ENCODE measurements at places on chromosomes 13 and 19.

- DNase-seq: no peak
Measured at GRCh38 chr19:38375098-38375493, 725 bp downstream of the PSMD8 start.

- DNase-seq: no peak
Measured at GRCh38 chr19:15180451-15181390, 20.1 kb downstream of the NOTCH3 start.

DNA sequence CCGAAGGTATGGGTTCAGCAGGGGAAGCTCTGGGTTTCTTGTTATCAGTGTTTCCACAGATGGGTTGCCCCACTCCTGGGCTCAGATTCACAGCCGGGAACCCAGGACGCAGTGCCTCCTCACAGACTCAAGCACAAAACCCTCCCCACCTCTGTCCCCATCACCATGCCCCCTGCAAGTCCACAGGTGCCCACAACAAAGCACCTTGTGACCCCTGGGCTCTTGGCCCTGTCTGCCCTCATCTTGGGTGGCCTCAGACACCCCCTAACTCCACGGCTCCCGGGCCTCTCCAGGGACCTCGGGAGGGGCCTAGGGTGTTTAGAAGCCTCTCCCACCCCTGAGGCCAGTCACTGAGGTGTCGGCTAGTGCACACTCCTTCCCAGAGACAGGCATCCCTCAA lies 231.7 kb downstream of the TUBA3C start:
- no peak for DNase-seq

DNA sequence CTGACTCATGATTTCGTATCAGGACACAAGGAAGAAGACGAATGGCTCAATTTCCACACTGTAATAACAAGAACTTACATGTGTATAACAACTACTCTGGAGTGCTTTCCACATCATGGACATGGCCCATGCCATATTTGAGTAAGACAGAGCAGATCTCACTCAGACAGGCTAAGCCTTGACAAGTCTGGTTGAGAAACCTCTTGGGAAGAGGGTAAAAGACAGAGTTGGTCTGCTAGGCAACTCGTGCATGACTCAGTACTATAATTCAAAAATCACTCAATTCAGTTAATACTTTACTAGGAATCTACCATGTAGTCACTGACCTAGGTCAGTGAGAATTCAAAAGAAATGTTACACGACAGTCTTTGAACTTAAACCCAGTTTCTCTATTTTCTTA lies 5.7 kb upstream of the THSD1 start:
- DNase-seq: no peak

- no peak for DNase-seq
Measured at GRCh38 chr19:51418707-51419106, 1.3 kb upstream of the SIGLEC10 start.

- no peak for DNase-seq
Measured at GRCh38 chr13:53141336-53141735, 112.7 kb downstream of the OLFM4 start.

- no peak for DNase-seq
Measured at GRCh38 chr13:42066542-42066941, 18.1 kb downstream of the DGKH start.

DNA sequence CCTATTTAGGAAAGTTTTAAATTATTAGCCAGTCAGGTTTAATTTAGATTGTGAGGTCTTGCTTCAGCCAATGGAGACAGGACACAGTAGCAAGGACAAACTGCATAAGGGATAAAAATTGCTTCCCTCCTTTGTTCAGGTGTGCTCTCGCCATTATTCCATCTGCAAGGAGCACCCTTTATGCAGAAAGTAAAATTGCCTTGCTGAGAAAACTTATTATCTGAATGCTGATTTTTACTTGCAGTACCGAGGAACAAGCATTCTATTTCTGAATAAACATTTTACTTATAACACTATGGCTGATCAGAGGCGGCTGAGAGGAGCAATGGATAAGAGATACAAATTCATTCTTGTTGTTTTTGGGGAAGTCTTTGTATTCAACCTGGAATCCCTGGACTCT lies 8.0 kb downstream of the CYP4F22 start:
- no peak for DNase-seq

GRCh38 chr13:72122661-72123255 lies 255.8 kb upstream of the DACH1 start:
- DNase-seq: no peak

GRCh38 chr19:1290703-1291651 lies 5.3 kb downstream of the EFNA2 start:
- no peak for DNase-seq

DNA sequence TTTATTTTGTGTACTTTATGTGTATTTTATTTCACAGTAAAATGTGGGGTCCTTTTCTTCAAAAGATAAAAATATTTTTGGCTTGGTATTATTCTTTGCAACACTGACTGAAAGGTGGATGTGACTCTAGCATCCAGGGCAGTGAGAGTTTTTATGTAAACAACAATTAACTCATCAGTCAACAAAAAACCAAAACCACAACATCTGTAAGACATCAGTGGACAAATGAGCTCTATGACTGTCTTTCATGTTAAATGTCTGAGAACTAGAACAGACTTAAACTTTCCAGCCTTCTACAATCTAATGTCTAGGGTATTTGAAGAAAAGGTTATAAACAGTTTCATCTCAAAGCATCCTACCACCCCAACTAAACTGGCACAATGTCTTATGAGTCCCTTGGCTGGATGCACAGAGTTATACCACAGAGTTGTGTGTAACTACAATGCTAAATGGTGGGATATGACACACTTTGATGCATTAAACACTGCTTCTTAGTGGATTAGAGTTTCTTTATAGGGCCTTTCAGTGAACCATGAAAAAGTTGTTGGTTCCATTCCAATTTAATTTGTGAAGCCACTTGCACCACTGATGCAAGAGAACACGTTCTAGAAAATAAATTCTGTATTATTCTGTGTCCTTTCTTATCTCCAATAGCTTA lies 544.2 kb upstream of the KLF12 start:
- DNase-seq: no peak

GRCh38 chr13:53126841-53127245 lies 98.2 kb downstream of the OLFM4 start:
- no peak for DNase-seq

DNA sequence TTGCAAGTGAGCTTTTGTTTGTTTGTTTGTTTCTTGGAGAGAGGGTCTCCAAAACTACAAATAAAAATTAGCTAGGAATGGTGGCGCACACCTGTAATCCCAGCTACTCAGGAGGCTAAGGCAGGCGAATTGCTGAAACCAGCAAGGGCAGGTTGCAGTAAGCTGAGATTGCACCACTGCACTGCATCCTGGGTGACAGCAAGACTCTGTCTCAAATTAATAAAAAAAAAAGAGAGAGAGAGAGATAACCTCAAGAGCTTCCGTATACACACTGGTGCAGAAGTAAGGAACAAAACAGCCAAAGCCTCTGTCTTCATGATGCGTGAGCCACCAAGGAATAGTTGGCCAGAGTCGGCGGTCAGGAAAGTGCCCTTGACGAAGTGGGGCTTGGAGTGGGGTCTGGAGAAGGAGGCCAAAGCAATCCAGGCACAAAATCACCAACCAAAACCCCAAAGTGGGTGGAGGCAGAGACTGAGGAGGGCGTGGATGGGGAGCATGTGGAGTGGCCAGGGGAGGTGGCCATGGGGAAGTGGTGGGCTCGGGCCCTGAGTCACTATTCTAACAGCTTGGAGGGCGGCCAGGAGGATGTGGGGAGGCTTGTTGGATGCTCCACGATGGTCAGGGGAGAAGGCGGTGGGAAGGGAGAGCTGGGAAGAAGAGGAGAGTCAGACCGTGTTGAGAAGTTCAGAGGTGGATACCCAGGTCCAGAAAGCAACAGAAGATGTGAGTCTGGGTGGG lies 21.2 kb upstream of the TOMM40 start:
- no peak for DNase-seq
